GM19239 (cell line): ENCODE measurements at places on chromosomes 2 and 18.

DNA sequence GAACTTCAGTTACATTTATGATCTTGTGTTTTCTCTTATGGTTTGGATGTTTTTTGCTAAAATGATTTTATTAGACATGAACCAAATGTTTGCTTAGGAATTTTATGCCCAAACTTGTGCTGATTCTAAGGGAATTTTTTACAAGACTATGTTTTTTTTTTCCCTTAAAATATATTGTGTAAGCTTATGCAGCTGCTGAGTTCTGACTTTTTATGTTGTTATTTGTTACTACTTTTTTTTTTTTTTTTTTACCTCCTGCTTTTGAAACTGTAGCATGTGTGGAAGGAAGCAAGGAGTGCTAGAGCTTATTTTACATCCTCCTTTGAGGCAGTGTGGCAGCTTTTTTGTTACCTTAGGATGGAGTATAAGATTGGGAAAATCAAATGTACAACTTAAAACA, 6.0 kb upstream of the DNAH7 start:
- DNase-seq: no peak

GRCh38 chr2:65599693-65600092, 167.3 kb upstream of the SPRED2 start:
- no peak for DNase-seq

DNA sequence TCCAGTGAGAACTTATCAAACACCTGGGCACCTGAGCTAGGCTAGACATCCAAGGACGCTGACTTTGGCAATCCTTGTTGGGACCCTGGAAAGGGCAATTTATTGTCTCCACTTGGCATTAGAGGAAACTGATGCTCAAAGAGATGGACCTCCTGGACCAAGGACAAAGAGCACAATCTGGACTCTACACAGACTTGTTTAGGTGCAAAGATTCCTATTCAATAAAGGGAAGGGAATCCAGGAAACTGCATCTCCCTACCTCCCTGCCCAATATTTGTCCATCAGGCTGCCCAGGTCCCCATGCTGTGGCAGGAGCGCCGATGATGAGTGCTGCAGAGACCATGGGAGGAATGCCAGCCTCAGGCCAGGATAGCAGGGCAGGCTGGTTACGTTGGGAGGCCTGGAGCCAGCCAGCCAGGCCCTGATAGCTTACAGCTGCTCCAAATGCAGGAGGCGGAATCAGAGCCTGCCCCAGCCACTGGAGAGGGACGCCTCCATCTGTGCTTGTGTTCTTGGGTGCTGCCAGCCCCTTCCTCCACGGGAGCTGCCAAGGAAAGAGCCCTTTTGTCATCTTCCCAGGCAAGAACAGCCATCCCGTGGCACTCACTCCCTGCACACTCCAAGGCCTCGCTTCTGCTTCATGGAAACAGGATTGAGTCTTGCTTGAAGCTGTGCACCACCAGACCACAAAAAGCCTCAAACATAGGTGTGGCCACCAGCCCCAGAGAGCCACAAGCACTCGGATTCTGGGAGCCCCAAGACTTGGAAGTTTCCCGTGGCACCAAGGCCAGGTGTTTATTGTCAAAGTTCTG, 60.0 kb downstream of the HS1BP3 start:
- no peak for DNase-seq

- no peak for DNase-seq
Measured at GRCh38 chr2:73133566-73134197, 20.9 kb upstream of the RAB11FIP5 start.

GRCh38 chr2:23015651-23016200, 369.3 kb upstream of the KLHL29 start:
- no peak for DNase-seq

DNA sequence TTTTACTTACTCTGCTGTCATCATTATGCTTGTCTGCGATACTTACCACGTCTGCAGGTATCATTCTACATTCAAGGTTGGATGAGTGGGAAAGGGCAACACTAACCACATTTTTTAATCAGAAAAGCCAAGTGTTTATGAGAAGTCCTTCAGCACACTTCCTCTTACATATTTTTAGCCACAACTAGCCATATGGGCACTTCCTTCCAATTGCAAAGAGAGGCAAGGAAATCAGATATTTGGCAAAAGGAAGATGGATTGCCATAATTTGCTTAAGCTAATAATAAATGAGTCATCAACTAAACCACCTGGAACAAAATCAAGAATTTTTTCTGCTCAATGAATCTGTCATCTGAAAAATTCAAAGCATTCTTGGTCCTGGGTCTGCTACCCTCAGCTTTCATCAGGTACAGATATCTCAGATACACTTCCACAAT, 16.7 kb upstream of the MRO start:
- no peak for DNase-seq

DNA sequence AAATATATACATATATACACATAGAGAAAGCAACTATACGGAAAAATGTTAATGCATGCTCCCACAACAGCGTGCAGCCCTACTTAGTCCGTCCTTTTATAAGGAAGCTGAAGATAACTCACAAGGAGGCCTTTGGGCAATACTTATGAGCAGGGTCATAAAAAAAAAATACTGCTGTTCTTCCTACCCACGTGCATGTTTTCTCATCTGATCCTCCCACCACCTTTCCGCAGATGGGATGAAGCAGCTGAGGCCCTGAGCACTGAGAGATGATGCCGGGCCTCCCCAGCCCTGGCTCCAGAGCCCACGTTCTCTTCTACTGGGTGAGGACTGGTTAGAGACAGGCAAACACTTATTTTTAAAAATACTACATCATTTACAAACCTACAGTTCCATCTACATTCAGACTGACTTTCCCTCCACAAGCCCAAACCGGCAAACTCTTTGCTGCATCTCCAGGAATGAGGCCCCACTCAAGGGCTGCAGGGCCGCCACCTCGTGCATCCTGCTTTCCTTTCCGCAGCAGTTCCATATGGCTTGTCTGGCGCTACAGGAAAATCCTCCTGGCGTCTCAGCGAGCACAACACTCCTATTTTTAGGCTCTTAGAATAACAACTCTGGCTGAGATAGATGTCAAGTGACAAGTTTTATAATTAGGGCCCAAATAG, 41.6 kb downstream of the TBC1D8 start:
- no peak for DNase-seq

- DNase-seq: no peak
Measured at GRCh38 chr2:207993151-207993763, 32.1 kb downstream of the PLEKHM3 start.

DNA sequence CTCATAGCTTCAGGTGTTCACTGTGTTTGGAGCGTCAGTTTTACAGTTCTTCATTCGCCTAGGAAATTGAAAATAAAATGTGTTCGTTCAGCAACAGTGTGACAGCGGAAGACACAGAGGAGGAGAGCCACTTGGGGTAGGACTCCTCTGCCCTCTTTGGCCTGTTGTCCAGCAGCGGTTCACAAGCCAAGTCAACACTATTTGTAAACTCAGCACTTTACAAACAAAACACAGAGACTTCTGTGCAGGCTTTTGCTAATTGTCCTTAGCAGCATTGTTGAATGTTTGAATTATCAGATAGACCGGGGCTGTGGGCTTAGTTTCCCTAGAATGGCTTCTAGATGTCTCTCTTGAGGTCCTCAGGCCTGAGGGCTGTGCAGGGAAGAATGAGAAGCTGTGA, 73.2 kb downstream of the TNFRSF11A start:
- DNase-seq: no peak

DNA sequence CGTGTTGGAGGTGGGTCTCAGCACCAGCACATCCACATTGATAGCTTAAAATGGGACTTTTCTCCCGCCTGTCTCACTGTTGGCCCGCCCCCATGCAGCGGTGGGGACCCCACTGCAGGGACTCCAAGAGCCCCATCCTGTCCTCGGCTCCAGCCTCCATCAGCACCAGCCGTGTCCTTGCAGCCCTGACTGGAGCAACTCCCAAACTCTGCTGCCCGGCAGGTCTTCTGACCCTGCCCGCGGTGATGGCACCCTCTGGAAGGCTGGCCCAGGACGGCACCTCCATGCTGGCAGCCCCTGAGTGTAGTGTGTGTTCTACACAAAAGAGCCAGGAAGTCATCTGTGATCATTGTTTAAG, 41.6 kb upstream of the KCNG2 start:
- DNase-seq: no peak

DNA sequence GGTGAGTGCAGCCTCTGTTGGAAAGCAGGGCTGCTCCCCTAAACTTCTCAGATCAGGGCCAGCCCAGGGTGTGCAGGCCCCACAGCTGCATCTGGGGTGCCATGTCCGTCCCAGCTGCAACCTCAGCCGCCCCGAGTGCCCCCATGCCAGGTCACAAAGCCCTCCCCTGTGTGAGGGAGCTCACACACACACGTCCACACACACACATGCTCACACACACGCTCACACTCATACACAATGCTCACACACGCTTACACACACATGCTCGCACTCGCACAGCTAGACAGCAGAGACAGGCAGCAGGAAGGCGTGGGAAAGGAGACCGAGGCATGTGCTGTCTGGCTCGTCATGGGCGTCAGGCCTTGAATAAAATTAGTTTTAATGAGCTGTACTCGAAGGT, 55.4 kb downstream of the ADI1 start:
- DNase-seq: no peak

DNA sequence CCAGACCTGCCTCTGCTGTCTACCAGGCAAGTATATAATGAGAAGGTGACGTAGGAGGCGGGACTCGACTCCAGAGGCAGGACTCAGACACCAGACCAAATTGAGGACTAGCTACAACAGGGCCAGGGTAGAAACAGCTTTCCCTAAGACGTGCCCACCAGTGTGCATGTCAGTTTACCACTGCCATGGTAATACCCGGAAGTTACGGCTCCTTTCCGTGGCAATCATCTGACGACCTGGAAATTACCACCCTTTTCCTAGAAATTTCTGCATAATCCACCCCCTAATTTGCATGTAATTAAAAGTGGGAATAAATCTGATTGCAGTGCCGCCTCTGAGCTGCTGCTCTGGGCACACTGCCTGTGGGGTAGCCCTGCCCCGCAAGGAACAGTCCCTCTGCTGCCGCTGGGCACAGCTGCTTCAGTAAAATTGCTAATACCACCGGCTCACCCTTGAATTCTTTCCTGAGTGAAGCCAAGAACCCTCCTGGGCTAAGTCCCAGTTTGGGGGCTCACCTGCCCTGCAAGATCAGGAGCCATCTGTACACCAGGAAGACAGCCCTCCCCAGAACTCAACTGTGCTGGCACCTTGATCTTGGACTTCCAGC, 59.1 kb downstream of the ODC1 start:
- no peak for DNase-seq

DNA sequence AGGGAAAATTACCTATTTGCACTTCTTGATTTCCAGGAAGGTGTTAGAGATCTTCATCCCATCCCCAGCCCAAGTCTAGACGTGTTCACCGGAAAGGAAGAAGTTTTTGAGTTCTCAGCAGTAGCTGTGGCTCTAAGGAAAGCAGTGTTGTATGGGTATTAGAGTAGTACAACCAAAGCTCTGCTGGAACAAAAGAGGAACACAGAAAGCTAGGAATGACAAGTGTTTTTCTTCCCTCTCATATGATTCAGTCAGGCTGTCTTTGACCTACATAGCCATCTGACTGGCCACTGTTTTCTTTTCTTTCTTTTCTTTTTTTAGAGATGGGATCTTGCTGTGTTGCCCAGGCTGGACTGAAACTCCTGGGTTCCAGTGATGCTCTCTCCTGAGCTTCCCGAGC, 82.7 kb upstream of the SLC39A10 start:
- no peak for DNase-seq

DNA sequence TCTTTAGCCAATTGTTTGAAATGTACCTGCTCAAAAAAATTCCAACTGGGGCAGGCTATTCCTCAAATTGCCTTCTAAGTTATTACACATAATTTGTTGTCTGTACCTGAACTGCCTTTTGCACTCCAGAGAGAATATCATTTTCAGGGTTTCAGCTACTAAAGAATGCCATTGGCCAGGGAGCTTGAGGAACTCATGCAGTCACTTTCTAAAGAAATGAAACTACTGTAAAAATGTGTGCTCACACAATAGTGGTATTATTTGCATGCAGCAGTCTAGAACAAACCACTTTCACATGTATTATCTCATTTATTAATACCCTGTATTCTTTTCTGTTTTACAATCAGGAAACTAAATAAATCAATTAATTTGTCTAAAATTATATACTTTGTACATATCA, 152.2 kb downstream of the PID1 start:
- DNase-seq: no peak

- DNase-seq: no peak
Measured at GRCh38 chr2:55052129-55053061, 2.1 kb upstream of the RTN4 start.

- DNase-seq: no peak
Measured at GRCh38 chr18:76558881-76559667, 64.0 kb upstream of the ZNF516 start.

GRCh38 chr2:203018181-203018580, 3.5 kb downstream of the NBEAL1 start:
- DNase-seq: no peak

GRCh38 chr18:51857989-51858388, 482.0 kb upstream of the DCC start:
- DNase-seq: no peak

GRCh38 chr2:221549143-221549542, 23.0 kb downstream of the EPHA4 start:
- DNase-seq: peak; percentile 12

DNA sequence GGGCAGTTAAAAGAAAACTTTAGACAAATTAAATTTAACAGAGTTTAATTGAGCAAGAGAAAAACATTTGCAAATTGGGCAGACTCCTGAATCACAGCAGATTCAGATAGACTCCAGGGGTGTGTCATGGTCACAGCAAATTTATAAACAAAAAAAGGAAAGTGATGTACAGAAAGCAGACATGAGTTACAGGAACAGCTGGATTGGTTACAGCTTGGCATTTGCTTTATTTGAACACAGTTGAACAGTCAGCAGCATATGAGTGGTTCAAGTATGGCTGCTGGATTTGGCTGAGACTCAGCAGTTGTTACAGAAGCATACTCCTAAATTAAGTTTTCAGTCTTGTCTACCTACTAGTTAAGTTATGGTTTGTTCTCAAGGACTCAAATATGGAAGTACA, 82.3 kb upstream of the NYAP2 start:
- no peak for DNase-seq

DNA sequence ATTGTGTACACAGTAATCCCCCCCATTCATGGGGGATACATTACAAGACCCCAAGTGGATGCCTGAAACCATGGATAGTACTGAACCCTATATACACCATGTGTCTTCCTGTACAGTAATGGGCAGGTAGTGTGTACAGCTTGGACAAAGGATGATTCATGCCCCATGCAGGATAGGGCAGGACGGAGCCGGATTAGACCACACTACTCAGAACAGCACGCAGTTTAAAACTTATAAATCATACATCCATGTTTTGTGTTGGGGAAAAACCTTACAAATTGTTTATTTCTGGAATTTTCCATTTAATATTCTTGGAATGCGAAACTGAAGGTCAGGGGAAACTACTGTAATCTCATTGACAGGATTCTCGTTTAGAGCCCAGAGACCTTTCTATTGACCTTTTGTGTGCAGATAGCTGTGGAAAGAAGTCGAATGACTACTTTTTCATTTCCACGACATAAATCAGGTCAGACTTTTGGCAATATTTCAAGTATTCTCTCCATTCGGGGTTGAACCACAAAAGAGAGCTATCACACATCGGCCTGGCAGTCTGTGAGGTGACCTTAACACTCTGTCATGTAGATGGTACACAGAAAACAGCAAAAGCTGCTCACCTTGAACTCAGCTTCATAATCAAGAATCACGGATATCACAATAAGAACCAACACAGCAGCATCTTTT, 9.9 kb upstream of the YPEL5 start:
- DNase-seq: no peak
